ENCODE measurements at places on chromosomes 16 and 17. TPM values are rescaled to one million over a fixed set of nuclear protein-coding genes. Genes with fewer than 3 reads are reported as not detected.
A peak's percentile ranks its signal among the peaks of the same experiment; 100 is the strongest.

ARHGDIG gene
- 5.1 TPM for total RNA-seq

TRAF7 gene
- 31.1 TPM for total RNA-seq

NPIPB6 gene
- total RNA-seq, result 0.56 TPM

SCNN1G gene
- not detected for total RNA-seq

CACNA1G gene
- total RNA-seq, result 6.9 TPM

RNF222 gene
- total RNA-seq, result not detected

- DNase-seq, result no peak
Observed at GRCh38 chr17:41178843-41179616, 1.0 kb upstream of the KRTAP4-2 start.

- DNase-seq, result no peak
Observed at GRCh38 chr16:5235119-5235518, 137.5 kb upstream of the EEF2KMT start.

DNA sequence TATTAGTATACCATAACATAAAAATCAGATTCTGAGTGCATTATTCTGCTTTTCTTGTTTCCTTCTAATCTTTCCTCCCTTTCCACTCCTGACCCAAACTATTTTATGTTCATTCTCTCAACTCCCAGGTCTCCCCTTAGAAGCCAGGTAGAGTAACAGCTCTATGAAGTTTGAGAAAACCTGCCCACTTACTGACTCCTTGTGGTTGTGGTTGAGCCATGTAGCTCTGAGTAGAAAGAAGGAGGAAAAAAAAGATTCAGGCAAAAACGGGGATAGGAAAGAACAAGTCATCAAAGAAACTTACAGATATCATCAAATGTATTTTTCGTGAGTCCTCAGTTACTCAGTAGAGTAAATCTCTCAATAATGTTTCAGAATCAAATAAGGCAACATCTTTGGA is 216.7 kb downstream of the PMP22 start:
- no peak for DNase-seq

- DNase-seq, result no peak
Observed at GRCh38 chr17:50059256-50059655, 3.3 kb downstream of the ITGA3 start.

- no peak for DNase-seq
Observed at GRCh38 chr16:27291106-27291505, 22.5 kb upstream of the NSMCE1 start.

DNA sequence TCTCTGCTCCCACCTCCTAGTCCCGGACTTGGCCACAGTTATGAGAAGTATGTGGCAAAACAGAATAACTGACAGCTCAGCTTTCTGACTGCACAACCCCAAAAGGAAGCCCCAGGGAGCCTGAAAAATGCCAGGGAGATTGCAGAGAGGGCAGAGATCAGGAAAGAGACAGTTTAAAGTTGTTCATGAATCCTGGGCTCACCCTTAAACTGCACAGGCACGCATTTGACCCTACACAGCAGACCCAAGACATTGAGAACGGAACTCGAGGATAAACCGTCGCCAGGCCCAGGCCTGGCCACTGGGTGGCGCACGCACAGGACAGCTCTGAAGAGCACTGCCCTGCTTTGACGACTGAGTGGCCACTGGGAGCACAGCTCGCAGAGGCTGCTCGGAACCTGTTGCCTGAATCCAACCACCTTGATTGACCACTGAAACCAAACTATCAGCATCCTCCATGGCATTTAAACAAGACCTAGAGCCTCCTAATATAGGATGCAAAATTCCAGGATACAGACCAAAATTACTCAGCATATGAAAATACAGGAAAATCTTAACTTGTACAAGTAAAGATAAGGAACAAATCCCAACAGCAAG is 114.0 kb downstream of the C16orf95 start:
- peak; percentile 64 for DNase-seq

GRCh38 chr17:32909787-32910369 is 18.1 kb upstream of the TMEM98 start:
- peak; percentile 73 for DNase-seq

- peak; percentile 77 for DNase-seq
Observed at GRCh38 chr16:17331071-17331607, 139.6 kb downstream of the XYLT1 start.

- DNase-seq, result no peak
Observed at GRCh38 chr17:73588891-73589290, 55.4 kb downstream of the SDK2 start.

Measured in left cardiac atrium (tissue), 4 donors.